ENCODE measurements at places on chromosomes 16 and 17. TPM values are rescaled to one million over a fixed set of nuclear protein-coding genes. Genes with fewer than 3 reads are reported as not detected.

The NT5C gene
- 14.8 TPM for total RNA-seq

The CCDC78 gene
- total RNA-seq: 1.0 TPM

The NPLOC4 gene
- 59.5 TPM for total RNA-seq

The PIK3R5 gene
- total RNA-seq: 0.07 TPM

The CACNG1 gene
- total RNA-seq: not detected

The C1QTNF1 gene
- 3.4 TPM for total RNA-seq

The PRAC1 gene
- not detected for total RNA-seq

The PRKCB gene
- not detected for total RNA-seq

The TMEM238L gene
- not detected for total RNA-seq

The C17orf100 gene
- total RNA-seq: 0.64 TPM

The KRT27 gene
- not detected for total RNA-seq

The DPEP3 gene
- total RNA-seq: not detected

The BICDL2 gene
- total RNA-seq: 23.3 TPM

The ALOX12 gene
- total RNA-seq: under 0.01 TPM

The CNGB1 gene
- total RNA-seq: 7.3 TPM

The PDP2 gene
- 17.0 TPM for total RNA-seq

The SCARF1 gene
- total RNA-seq: 0.43 TPM

The ADAD2 gene
- not detected for total RNA-seq

The TUFM gene
- total RNA-seq: 112 TPM

The CLEC3A gene
- total RNA-seq: not detected

The MPP2 gene
- not detected for total RNA-seq

The GPRC5B gene
- 0.57 TPM for total RNA-seq

The C17orf50 gene
- not detected for total RNA-seq

The HAS3 gene
- total RNA-seq: 203 TPM

The RETREG3 gene
- 78.3 TPM for total RNA-seq

The SP6 gene
- total RNA-seq: 1.3 TPM

The ZNF689 gene
- 4.7 TPM for total RNA-seq

The KIF2B gene
- not detected for total RNA-seq

The TRPV3 gene
- total RNA-seq: 5.5 TPM

The POLR3E gene
- 69.4 TPM for total RNA-seq

The OTOP2 gene
- 0.34 TPM for total RNA-seq

The NOD2 gene
- 17.4 TPM for total RNA-seq

The RBBP6 gene
- total RNA-seq: 17.8 TPM

The TNRC6A gene
- total RNA-seq: 30.8 TPM

The NUFIP2 gene
- 39.6 TPM for total RNA-seq

Measured in nasal cavity respiratory epithelium epithelial cell of viscerocranial mucosa (primary cell).